ENCODE measurements at places on chromosomes 7 and 10. TPM values are rescaled to one million over a fixed set of nuclear protein-coding genes. Genes with fewer than 3 reads are reported as not detected.
A peak's percentile ranks its signal among the peaks of the same experiment; 100 is the strongest.

DNA sequence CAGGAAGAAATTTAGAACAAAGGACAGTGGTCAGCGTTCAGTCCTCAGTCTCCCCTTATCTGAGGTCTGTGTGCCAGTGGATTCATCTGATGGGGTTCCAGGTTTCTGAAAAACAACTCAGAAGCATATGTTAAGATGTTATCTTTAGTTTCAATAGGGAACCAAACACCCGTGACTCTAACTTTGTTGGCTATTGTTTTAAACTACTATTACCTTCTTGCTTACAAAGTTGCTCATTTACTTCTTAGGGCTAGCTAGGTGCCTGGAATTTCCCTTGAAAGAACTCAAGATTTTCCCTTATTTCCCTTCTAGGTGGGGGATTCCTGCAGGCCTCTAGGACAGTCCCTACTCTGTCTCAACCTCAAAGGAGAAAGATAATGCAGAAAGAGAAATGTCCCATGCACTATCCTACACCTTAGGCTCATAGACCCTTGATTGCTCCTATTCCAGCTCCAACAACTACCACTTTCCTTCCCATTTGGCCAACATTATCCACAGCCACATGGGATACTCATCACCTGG, 192.5 kb upstream of the LYZL1 start:
- no peaks in the 10 kb centered on the region for H3K4me1 ChIP-seq
- no peaks in the 10 kb centered on the region for H3K27me3 ChIP-seq
- H3K36me3 ChIP-seq = no peaks in the 10 kb centered on the region
- H3K4me3 ChIP-seq = no peak overlapping the region
- no peak for DNase-seq

TSPAN33 gene
- polyA plus RNA-seq = 13.4 TPM

ZNF365 gene
- not detected for polyA plus RNA-seq

TMEM176A gene
- 675 TPM for polyA plus RNA-seq

- H3K36me3 ChIP-seq = no peaks in the 10 kb centered on the region
- no peak for DNase-seq
- no peak overlapping the region for H3K27ac ChIP-seq
- H3K4me1 ChIP-seq = no peaks in the 10 kb centered on the region
Measured at GRCh38 chr10:90308223-90308622, 549.6 kb downstream of the HTR7 start.

- no peak overlapping the region for H3K27ac ChIP-seq
- no peaks in the 10 kb centered on the region for H3K36me3 ChIP-seq
- H3K27me3 ChIP-seq = no peaks in the 10 kb centered on the region
- DNase-seq = no peak
Measured at GRCh38 chr10:132858121-132859081, 72.5 kb upstream of the NKX6-2 start.

DNA sequence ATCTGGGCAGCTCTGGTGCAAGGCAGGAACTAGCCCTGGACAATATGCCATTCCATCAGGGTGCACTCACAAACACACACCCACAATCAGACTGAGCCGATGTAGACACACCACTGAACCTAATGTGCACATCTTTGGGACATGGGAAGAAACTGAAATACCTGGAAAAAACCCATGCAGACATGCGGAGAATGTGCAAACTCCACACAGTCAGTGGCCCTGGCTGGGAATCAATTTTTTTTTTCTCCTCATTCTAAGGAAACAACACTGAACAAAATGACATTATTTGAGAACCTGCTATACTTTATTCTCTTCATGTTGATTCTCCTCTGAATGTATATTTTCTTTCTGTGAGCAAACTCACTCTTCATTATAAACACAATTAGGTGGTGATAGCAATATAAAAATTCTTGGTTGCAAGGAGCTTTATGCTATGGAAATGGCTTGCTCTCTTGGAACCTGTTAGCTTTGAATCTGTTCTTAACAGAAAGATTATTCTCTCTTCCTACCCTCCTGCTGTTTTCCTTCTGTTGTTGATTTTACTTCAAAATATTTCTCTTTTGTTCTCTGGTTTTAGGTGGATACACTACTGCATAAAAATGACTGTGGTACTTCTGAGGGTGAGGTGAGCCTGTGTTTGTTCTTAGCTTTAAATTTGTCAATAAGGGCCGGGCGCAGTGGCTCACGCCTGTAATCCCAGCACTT, 33.0 kb upstream of the MICU1 start:
- H3K27me3 ChIP-seq = no peaks in the 10 kb centered on the region
- H3K4me1 ChIP-seq = no peaks in the 10 kb centered on the region
- H3K4me3 ChIP-seq = no peak overlapping the region
- no peaks in the 10 kb centered on the region for H3K36me3 ChIP-seq
- no peak for DNase-seq

- peak overlapping the region; percentile 64 for H3K27ac ChIP-seq
- DNase-seq = no peak
- H3K4me1 ChIP-seq = peaks cover 66% of the 10 kb centered on the region
- H3K27me3 ChIP-seq = no peaks in the 10 kb centered on the region
- no peak overlapping the region for H3K4me3 ChIP-seq
Measured at GRCh38 chr10:89330537-89331212, 2.9 kb downstream of the IFIT3 start.
